ENCODE measurements at places on chromosomes 16 and 17.

GRCh38 chr16:81189100-81189664 is 49.3 kb upstream of the BCO1 start:
- DNase-seq, result peak; percentile 32

DNA sequence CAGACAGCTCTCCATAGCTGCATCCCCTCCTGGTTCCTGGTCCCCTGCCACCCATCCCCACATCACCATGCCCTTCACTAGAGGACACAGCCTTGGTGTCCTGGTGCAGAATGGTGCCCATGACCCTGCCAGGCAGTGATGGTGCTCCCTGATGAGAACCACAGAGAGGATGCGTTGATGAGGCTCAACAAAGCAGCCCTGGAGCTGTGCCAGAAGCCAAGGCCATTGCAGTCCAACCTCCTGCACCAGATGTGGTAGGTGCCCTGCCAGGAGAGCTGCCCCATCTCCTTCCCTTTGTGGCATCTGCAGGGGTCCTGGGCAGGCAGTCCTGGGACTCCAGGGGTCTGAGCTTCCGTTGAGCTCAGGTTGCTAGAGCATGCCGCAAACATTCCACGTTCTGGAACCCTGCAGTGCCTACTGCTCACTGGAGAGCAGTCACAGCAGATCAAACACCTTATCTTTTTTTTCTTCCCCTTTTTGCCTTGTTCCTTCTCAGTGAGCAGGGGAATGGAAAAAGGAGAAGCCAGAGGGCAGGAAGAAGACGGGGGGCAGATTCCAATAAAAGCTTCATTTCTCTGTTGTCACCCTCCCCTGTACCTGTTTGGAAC is 5.3 kb upstream of the EPN3 start:
- no peak for DNase-seq

DNA sequence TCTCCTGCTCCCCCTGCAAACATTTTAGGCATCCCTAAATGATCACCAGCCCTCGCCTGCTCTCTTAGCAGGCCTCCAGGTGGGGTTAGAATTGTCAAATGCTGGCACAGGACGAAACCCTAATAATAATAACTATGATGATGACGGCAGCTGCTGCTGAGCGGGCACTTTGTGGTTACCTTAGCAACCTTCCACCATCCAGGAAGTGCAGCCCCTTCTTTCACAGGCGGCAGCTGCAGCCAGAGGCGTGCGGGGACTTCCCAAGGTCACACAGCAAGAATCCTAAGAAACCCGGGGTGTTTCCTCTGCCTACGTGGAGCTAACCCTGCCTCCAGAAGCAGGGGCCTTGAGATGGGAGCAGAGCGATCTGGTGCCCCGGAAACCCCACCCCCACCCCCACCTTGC is 22.4 kb upstream of the EIF1 start:
- DNase-seq, result peak; percentile 65

- DNase-seq, result no peak
Observed at GRCh38 chr16:81633680-81634379, 145.3 kb upstream of the PLCG2 start.

DNA sequence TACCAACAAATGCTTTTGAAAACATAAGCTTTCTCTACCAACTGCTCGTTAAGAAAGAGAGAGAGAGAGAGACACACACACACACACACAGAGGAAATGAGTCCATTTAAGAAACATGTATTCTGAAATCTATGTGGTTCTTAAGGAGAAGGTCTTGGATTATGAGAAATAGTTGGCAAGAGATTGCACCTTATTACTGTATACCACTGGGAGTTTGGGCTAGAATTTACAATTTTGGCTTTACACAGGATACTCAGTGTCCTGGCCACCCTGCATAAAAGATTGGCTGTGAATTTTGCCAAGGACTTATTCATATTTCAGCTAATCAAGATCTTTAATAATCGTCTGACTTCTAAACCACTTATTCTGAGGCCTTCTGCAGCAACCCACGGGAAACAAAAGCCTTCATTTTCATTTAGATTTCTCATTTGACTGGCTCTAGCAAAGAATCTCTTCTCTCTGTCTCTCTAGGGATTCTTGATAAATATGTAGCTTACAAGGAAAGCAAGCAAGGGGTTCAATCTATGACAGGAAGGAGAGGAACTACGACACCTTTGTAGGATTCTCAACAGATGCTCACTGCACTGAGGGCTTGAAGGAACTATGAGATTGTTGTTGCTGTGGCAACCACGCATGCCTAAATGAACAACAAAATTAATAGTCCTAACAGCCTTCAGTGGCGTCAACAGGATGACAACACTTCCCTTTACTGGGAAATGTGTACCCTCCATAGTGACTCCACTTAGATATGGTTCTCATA is 75.3 kb upstream of the GNAO1 start:
- no peak for DNase-seq

GRCh38 chr17:30556374-30557332 is 79.4 kb downstream of the GOSR1 start:
- no peak for DNase-seq

DNA sequence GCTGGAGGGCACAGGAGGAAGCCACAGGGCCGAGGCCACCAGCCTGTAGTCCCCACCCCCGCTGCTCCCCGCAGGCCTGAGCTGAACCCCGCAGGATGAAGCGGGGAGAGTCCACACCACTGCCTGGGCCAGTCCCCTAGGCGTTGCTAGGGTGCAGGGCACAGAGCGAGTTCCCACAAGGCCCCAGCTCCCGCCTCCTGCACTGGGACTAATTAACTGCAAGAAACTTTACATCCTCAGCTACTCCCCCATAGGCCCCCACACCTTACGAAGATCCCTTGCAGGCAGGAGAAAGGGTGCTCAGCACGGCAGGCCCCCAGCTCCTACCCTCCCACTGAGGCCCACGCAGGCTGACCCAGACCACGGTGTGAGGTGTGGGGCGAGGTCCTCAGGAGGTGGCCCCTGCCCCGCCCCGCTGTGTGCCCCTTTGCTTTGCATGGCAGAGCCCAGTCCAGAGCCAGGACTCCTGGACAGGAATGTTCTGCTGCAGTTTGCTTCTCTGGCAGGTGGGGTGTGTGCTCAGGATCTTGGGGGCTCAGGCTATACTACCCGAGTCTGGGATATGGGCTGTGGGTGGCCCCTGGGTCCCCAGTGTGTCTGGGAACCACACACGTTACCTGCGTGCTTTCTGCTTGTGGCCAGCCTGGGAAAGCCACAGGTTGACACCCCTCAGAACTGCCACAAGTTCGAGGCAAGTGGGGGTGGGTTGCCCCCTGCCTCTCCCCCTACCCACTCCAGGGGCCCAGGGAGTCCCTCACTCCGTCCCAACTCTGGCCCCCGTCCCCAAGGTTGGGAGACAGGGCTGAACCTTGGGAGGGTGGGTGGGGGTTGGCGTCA is 1.2 kb downstream of the GNG13 start:
- no peak for DNase-seq

GRCh38 chr17:66337866-66338485 is 35.6 kb downstream of the PRKCA start:
- DNase-seq, result peak; percentile 62

DNA sequence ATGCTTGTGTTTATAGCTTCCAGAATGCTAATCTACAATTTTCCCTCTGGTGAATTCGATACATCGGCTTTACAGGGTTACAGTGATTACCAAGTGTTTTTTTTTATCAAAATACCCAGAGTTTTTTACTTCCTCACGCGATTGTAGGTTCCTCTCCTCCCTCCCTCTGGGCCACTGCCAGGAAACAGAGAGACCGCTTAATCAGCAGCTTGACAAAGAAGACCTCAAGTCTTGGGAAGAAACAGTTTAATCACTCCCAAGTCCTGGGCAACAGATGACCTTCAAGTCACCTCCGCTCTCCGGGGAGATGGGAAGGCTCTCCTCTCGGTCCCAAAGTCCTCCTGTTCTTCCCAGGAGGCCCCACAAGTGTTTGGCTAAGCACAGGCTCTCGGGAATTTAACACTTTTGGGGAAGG is 23.5 kb downstream of the SMTNL2 start:
- DNase-seq, result peak; percentile 69

DNA sequence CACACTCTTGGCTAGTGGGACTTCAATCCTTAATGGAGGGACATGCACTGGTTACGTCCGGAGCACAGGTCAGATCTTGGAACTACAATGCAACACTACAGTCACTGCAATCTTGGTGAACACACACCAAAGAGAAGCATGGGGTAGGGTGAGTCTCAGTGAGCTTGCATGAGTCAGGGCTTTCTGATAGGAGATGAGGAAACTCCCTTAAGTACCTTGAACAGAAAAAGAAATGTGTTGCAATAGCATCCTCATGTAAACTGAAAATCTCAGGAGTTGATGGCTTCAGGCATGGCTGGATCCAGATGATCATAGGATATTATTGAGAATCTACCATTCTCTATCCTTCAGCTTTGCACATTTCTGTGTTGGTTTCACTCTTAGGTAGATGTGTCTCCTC is 54.1 kb downstream of the CES1 start:
- no peak for DNase-seq

GRCh38 chr17:9899280-9900043 is 5.6 kb downstream of the RCVRN start:
- no peak for DNase-seq

- DNase-seq, result no peak
Observed at GRCh38 chr16:63230421-63231040, 1194.3 kb upstream of the CDH8 start.

- DNase-seq, result no peak
Observed at GRCh38 chr16:70253291-70254106, 1.8 kb upstream of the EXOSC6 start.

DNA sequence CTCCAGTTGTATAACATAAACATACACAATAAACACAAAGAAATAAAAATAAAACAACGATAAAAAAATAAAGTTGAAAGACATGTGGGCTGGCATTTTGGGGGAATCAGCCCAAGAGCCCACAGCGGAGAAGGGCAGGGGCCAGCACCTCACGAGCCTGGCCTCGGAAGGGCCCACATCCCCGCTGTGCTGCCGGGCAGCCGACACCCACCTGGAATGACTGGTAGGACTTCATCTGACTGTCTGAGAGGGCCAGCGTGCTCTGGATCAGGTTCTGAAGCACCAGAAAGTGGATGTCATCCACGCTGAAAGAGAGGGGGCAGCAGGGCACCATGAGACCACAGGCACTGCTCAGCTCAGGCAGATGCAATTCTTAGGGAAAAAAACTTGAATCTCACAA is 73.5 kb downstream of the GTF3C1 start:
- no peak for DNase-seq

GRCh38 chr17:28325211-28325610 is 6.2 kb downstream of the TMEM97 start:
- DNase-seq, result no peak

DNA sequence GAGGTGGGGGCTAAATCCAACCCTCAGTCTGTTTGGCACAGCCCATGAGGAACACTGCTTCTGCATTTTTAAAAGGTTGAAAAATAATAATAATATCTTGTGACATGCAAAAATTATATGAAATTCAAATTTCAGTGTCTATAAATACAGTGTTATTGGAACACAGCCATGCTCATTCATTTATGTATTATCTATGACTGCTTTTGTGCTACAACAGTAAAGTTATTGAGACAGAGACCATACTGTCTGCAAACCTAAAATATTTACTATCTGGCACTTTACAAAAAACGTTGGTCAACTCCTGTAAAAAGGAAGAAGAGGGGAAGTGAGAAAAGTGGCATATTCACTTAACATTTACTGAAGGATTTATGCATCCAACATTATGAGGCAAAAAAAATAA is 3.1 kb downstream of the ABCA5 start:
- DNase-seq, result no peak

- DNase-seq, result no peak
Observed at GRCh38 chr16:24507959-24508480, 31.3 kb upstream of the RBBP6 start.

GRCh38 chr17:74566132-74566753 is 1.1 kb downstream of the CD300H start:
- DNase-seq, result no peak

GRCh38 chr16:12143447-12144172 is 167.1 kb downstream of the SNX29 start:
- no peak for DNase-seq

DNA sequence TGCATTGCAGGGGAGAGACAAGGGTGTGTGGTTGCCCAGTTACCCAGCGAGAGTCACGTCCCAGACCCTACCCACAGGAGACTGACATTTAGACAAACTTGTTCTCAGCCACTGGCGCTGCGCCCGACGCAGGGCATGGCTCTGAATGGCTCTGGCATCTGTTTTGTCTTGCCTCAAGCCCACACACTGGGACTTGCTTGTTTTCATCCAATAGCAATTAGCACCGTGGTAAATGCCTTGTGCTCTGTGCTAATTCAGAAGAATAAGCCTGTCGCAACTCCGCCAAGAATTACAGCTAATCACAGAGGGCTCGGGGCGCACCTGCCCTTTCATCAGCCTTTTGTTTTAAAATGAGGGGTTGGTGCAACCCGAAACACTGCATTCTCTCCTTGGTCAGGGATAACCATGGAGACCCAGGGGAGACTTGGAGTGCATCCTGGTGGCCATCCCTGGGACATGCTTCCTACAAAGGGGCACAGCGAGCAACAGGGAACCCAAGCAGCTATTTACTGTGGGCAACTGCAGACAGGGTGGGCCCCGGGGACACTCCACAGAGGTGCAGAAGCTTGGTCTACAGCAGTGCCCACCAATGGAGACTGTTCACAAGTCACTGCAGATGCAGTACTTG is 220.6 kb upstream of the ZFHX3 start:
- DNase-seq, result peak; percentile 45

DNA sequence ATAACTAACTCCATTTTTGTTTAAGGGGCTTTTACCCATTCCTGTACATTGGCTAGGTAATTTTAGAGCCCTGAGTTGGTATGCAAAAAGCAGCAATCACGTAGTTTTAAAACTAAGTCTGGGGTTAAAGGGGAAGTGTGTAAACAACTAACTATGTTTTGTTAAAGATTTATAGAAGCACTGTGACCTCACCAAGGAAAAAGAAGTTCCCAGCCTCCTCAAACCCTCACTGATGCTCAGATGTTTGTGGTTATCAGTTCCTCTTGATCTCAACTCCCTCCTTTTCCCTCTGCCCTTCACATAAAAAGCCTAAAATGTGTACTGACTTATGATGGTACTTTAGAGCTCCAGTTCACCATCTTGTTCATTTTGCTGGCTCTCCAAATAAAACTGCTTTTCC is 119.9 kb upstream of the IRX6 start:
- no peak for DNase-seq

DNA sequence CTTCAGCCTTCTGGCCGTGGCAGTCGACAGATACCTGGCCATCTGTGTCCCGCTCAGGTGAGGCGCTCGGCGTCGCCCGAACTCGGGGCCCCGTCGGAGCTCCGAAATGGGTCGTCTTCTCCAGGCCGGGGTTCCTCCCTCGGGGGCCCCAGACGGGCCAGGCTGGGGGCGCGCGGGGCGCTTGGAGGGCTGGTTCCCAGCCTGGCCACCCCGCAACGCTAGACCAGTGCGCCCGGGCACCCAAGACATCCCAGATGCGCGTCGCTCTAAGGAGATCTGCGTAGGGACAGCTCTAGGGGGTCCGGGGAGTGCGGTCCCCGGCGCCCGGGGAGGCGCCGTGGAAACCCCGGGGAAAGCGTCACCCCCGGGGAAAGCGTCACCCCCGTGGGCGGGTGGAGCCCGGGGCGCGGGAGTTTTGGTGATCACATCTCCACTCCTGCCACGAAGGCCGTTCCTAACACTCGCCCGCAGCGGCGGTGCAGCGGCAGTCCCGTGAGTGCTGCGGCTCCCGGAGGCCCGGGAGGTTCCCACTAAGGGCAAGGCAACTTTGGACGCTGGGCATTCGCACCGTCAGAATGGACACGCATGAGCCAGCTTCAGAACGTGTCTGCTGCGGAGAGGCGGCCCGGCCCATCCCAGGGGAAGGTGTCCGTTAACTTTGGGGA is 729 bp downstream of the ADORA2B start:
- no peak for DNase-seq
